ENCODE measurements at places on chromosomes 4 and X.

DNA sequence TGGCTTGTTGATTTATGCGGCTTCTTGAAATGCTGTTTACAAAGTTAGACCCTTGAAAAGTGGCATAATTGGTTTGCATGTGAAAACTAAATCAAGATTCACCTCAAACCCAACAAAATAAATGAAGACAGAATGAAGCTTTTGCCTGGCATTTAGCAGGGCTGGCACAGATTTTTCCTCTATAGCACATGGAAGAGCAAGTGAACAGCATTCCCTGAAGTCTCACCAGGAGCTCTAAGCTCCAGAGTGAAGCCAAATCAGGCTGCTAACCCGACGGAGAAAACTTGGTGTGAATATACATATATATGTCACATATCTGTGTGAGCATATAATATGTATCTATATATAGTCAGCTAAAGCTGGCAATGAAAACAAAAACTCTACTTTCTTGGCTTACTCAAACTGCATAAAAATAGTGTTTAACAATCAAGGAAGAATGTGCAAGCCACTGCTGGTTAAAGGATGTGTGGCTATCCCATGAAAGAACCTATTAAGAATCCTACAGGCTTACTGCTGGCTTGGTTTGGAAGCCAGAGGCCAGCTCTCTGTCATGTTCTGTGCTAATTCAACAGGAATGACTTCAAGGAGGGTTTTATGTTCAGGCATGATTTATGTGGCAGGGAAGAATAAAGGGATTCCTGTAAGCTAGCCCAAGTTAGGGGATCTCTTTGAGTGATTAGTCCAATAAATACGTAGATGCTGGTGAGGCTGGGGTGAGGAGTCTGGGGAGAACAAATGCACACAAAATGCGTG, 69.9 kb downstream of the MFAP3L start:
- no peak for DNase-seq

GRCh38 chrX:17769701-17770269, 32.5 kb downstream of the SCML1 start:
- no peak for DNase-seq

GRCh38 chr4:57734104-57734670, 624.0 kb upstream of the IGFBP7 start:
- DNase-seq: no peak

GRCh38 chr4:64727960-64728359, 318.7 kb upstream of the TECRL start:
- no peak for DNase-seq

DNA sequence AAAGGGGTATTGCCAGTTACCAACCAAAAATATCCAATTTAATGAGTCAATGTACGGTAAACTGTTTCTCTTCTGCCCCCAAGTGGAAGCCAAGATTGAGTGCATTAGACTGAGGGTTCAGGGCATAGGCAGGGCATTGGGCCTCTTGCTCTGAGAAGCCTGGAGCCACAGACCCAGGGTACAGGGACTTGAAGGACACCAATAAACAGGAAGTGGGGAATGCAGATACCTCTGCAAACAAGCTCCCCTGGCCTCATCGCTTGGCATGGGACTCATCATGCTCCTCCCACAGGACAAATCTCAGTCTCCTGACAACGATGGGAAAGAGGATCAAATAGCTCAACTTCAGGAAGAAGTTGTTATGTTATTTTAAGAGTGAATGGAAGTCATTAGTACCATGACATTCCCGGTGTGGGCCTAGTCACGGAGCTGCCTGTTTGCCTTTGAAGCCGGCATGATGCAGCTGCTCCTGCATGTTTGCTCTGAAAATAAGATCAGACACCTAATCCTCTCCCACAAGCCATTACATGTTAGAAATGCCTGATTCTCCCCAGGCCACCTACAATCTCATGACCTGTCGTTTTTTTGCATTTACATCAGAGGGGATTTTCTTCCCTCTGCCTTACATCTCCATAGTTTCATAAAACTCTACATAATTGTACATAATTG, 224.2 kb downstream of the RCHY1 start:
- no peak for DNase-seq

Data from T-helper 9 cell (primary cell).